Motor neuron (in vitro differentiated cells): ENCODE measurements at places on chromosomes 6 and 20. TPM values are rescaled to one million over a fixed set of nuclear protein-coding genes. Genes with fewer than 3 reads are reported as not detected.

The ANKEF1 gene
- 4.3 and 5.0 TPM in 2 replicates for total RNA-seq

The PPIL4 gene
- total RNA-seq: 38.8 and 45.9 TPM in 2 replicates

The RCAN2 gene
- total RNA-seq: 30.0 and 30.5 TPM in 2 replicates

DNA sequence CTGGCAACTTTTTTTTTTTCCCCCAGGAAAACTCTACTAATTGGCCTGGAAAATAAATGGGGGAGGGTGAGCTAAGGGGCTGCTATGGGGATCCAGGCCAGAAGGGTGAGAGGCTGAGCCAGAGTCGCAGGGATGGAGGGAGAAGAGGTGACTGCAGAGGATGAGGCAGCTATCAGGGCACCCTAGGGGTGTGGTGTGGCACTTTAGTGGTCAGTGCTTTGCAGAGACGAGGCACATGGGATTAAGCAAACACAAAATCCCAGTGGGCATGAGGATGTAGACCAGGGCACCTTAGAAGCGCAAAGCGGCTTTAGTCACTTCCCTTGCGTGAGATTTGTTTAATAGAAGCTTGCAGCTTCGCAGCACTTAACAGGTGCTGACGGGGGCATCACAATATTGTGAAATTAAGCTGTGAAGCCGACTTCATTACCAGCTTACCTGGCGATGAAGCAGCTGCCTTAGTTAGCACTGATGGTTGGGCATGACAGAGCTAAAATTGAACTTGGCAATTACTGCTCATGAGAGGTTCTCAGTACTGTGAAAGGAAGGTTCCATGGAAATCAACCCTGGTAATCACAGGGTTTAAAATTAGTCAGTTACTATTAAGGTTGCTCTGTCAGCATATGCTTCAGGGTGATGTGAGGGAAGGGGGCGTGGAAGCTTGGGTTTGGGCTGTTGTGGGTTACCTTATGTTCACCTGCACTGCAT is 26.0 kb downstream of the TOX2 start:
- no peak for ATAC-seq

GRCh38 chr20:59044295-59044694 is 1.7 kb upstream of the PRELID3B start:
- ATAC-seq: no peak
